BJ (cell line): ENCODE measurements at places on chromosomes 4 and X. TPM values are rescaled to one million over a fixed set of nuclear protein-coding genes. Genes with fewer than 3 reads are reported as not detected.

DNA sequence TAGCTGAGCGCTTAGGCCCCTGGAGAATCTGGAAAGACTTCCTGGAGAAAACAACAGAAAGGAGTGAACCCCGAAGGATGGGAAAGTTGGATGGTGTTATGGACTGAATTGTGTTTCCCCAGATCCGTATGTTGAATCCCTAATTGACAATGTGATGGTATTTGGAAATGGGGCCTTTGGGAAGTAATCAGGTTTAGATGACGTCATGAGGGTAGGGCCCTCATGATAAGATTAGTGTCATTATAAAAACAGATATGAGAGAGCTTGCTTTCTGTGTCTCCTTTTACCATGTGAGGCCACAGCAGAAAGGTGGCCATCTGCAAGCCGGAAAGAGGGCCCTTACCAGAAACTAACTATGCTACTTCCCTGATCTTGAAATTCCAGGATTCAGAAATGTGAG lies 159.5 kb downstream of the QDPR start:
- no peak for DNase-seq

DNA sequence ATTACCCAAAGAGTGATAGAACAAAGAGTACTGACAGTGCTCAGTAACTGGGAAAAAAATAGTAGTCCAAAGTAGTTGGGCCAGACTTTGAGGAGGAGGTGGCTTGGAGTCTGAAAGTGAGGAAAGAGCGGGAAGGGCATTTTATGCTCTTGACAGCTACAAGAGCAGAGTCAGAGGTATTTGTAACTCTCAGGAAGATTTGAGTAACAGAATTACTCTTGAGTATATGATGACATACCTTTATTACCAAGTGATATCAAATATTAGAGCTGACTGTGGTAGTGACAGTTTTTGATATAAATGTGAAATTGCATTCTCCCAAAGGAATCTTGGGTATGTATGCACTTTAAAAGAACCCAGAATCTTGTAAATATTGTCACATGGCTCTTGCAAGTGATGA lies 2.2 kb downstream of the SLAIN2 start:
- no peak for DNase-seq

DNA sequence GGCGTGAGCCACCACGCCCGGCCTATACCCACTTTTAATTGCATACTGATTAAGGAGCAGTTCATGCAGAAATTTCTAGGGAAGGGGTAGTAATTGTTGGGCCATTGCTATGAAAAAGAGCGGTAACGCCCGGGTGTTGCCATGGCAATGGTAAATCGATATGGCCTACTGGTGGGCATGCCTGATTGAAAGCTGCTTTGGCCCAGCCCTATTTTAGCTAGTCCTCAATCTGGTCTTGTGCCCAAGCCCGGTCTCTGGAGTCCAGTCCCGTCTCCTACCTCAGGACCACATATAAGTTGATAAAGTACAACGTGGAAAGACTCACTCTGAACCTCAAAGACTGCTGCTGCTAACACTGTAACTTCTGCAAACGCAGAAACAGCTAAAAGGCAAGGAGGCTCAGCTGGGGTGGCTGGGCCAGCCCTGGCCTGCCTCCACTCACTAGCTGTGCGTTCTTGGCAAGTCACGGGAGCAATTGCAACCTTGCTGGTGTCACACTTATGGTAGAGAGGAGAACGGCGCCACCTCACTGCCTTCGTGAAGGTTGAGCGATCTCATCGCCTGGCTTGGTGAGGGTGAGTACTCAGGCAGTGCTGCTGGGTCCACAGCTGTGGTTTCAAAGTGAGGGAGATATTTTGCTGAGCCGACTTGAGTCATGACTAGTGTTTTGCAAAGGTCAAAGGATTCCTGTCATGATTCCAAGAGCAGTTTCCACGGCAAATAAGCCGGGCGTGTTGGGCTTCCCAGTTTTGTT lies 57.0 kb upstream of the GRPEL1 start:
- DNase-seq, result no peak

DNA sequence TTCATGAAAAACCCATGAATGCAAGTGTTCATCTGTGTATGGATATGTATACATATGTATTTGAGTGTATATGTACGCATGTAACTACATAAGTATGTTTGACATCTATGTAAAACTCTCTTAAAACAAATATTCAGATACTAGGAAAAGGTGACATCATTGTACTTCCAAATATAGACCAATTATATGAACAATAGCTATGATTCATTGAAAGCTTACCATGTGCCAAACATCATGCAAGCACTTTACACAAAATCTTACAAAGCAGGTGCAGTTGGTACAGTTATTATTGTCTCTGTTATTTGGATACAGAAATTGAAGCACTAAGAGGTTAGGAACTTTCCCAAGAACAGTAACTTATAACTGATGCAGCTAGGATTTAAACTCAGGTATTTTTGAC lies 21.4 kb downstream of the MAGEB17 start:
- no peak for DNase-seq

GRCh38 chrX:132488819-132489577 lies at the start of gene MBNL3:
Gene MBNL3, minus strand, starts transcription at chrX:132489038. Its CDS starts 49,427 bp downstream, at chrX:132439611.
- no peak for DNase-seq

- DNase-seq, result no peak
Measured at GRCh38 chr4:75654905-75655304, 18.3 kb downstream of the G3BP2 start.

GRCh38 chr4:26175006-26175786 lies 145.6 kb upstream of the RBPJ start:
- no peak for DNase-seq

- no peak for DNase-seq
Measured at GRCh38 chr4:16670727-16671126, 227.7 kb downstream of the LDB2 start.

GRCh38 chr4:45316257-45316656 lies 589.9 kb upstream of the GNPDA2 start:
- no peak for DNase-seq

DNA sequence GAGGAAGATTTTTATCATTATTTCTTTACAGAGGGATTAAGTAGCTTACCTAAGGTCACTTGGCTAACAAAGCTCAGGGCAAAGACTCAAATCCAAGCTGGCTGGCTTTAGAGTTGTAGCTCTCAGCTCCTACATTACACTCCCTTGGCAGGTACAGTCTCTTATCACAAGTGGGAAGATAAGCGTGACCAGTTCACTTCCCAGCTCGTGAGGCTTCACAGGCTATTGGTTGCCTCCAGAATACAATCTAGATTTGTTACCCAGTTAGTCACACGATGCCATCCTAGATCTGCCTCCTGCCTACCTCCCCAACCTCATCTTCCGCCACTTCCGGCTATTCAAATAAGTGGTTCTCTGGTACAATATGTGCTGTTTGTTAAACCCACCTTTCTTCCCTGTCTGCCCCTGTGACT lies 3.7 kb downstream of the MMRN1 start:
- no peak for DNase-seq

DNA sequence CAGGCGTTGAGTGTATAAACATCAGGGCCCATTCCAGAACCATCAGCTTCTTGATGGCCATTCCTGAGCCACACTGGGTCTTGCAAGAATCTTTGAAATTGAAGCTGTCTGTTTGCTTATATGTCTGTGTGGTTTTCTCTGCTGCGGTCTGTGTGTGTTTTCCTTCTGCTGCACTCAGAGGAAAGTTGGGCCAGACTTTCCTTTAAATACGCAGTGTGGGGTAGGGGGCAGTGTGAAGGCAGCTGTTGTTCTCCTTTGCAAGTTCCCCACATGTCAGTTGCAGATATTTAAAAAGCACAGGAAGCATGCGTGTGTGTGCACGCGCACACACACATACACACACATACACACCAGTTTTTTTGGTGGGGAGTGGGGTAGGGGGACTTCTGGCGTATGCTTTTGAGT lies 32.1 kb downstream of the CCKAR start:
- no peak for DNase-seq

GRCh38 chr4:153465615-153466080 lies 512 bp upstream of the TMEM131L start:
- DNase-seq, result no peak

- no peak for DNase-seq
Measured at GRCh38 chrX:115940348-115940747, 230.2 kb upstream of the AGTR2 start.

GRCh38 chrX:152893980-152894610 lies 3.8 kb upstream of the ZNF185 start:
- no peak for DNase-seq

- no peak for DNase-seq
Measured at GRCh38 chrX:138945219-138945618, 233.7 kb upstream of the FGF13 start.

DNA sequence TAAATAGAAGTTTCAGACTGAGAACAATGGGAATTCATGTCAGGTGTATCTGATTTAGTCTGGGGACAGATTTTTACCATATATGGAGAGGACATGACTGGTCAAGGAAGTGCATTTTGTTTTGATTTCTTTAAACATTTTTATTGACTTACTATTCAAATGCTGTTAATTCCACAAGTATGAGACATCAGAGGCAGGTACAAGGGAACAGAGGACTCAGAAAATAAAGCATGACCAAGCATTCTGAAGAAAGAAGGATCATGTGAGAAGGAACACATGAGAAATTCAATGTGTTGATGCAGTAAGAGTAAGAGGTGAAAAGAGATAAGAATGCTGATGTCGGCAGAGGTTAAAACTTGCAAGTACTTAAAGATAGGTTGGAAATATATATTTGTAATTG lies 1452.6 kb downstream of the PCDH7 start:
- no peak for DNase-seq

GRCh38 chrX:40947276-40947675 lies 138.0 kb upstream of the USP9X start:
- no peak for DNase-seq

DNA sequence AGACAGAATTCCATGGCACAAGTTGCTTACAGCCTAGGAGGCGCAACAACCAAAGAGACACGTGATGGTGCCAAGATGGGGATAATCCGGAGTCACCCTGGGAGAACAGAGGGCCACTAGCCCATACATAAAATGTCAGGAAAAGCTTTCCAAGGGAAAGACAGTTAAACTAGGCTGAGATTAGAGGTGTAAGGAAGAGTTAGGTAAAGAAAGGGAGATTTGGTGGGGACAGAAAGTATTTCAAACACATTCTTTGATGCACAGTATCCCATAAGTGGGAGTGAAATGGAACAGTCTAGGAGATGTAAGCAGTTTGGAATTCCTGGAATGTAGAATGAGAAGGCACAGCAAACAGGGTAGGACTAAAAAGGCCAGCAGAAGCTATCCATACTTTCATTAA lies 860.9 kb upstream of the LCORL start:
- peak; percentile 63 for DNase-seq

DNA sequence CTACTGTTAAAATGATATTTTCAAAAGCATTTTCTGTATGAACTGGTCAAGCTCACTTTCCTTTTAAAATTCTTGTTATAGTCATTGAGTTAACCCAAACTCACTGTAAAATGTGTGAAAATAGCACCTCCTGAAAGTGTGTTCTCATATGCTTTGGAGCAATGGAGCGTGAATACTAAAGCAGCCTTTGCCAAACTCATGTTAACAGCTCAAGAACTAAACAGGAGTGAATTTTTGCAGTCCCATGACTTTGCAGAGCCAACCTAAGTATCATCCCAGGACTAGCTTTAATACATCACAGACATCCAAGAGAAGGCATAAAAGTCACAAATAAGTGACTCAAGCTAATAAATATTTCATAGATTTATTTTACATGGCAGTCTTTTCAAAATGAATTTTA lies 2.3 kb downstream of the AMMECR1 start:
- no peak for DNase-seq

DNA sequence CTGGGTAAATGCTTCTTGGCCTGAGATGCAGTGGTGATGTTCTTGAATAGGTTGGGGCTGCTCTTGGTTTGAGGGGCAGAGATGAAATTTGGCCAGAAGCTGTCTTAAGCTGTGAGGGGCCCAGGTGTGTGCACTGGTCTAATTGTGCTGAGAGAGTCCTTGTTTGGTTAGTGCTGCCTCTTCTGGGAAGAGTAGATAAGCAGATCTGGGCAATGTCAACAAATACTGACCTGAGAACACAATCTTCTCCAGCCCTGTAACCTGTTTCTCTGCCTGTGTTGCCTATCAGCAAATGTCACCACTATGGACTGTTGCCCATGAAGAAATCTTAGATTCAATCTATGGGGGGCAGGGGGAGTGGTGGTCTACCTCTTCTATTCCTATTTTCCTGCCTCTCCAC lies 17.2 kb upstream of the USP27X start:
- no peak for DNase-seq

- DNase-seq, result no peak
Measured at GRCh38 chr4:165667969-165668368, 205.1 kb upstream of the TLL1 start.

DNA sequence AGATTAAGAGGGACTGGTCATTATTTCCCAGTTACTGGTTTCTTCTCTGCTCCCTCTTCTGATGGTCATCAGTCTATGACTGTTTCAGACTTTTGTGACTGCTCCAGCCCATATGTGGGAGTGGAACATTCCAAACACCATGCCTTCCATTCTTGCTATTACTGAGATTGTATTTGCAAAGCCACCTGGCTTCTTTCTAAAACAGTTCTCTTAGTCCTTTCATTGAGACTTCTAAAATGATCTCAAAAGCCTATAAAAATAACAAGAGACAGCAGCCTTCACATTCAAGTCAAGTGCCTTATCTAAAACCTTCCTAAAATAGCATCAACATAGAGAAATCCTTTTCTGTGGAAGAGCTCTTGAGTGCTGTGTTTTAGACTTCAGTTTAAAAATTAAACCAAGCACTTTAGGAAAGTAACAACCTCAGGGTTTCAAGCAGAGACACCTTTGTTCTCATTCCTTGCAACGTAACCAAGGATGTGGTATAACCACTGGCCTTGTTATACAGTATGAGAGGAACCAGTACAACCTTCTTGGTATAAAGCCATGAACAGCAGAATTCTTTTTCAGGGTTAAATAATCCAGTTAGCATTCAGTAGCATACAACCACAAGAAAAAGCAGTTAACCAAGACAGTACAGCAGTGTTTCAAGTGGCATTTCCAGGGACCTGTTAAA lies 97.1 kb downstream of the NFKB1 start:
- no peak for DNase-seq

DNA sequence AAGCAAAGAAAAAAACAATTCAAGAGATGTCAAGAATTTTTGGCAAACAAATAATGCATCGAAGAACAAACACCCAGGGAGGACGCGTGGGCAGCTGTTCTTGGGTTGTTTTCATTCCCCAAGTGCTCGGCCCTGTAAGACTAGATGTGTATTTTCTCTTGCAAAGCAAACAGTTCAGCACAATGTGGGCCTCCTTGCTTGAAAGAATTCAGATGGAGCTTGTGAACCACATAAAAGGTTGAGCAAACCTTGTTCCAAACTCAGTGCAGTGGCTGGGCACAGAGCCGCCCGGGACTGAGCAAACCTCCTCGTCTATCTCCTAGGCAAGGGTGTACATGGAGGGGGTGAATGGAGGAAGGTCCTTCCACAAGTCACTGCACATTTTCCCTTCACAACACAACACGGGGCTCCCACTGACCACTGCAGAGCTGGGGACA lies 82.4 kb downstream of the HTRA3 start:
- no peak for DNase-seq

- DNase-seq, result no peak
Measured at GRCh38 chr4:178941975-178942374, 1499.7 kb upstream of the AGA start.

ARL9 gene
- 0.23 and 0.29 TPM in 2 replicates for polyA plus RNA-seq

TMEM150C gene
- 0.64 and 0.96 TPM in 2 replicates for polyA plus RNA-seq

CXCL13 gene
- polyA plus RNA-seq, result not detected in 2 replicates

YY2 gene
- polyA plus RNA-seq, result 0.60 and 0.83 TPM in 2 replicates

OTC gene
- not detected in 2 replicates for polyA plus RNA-seq

PDZD4 gene
- 0.49 and 0.82 TPM in 2 replicates for polyA plus RNA-seq

SNCA gene
- 0.18 and 0.50 TPM in 2 replicates for polyA plus RNA-seq

CXCL11 gene
- not detected in 2 replicates for polyA plus RNA-seq

CTAG2 gene
- not detected in 2 replicates for polyA plus RNA-seq

MAGEH1 gene
- polyA plus RNA-seq, result 22.1 and 28.4 TPM in 2 replicates

RENBP gene
- polyA plus RNA-seq, result 0.36 and 0.43 TPM in 2 replicates

TRIM60 gene
- not detected in 2 replicates for polyA plus RNA-seq

MAGED1 gene
- polyA plus RNA-seq, result 328 and 428 TPM in 2 replicates

NOX1 gene
- polyA plus RNA-seq, result not detected in 2 replicates

PRSS12 gene
- 108 and 139 TPM in 2 replicates for polyA plus RNA-seq
